Fibroblast of villous mesenchyme (primary cell): ENCODE measurements at places on chromosomes 12 and 14.

GRCh38 chr12:26614011-26614616 lies 218.9 kb downstream of the ITPR2 start:
- DNase-seq, result peak; percentile 37

DNA sequence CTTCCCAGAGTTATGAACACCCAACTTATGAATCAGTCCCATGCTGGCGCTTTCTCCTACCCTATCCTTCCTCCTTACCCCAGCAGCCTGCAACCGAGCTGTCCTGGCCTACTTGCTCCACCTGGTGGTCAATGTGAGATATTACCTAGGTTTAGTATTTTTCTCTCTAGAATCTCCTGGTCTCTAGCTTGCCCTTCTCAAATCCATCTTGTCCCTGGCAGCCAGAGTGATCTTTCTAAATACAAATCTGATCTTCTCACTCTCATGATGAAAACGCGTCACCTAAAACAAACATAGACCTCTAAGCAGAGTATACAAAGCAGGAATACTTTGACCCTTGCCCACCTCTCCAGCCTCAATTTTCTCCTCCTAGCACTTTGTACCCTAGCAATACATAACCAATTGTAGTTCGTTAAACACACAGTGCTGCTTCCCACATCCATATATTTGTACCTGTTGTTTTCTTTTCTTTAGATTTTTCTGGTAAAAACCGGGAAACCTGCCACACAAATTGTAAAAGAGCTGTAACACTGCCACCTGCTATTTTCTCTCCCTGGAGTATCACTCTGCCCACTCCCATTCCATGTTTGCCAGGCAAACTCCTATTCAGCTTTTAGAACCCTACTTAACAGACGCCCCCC lies 20.0 kb upstream of the TCP11L2 start:
- DNase-seq, result peak; percentile 73

DNA sequence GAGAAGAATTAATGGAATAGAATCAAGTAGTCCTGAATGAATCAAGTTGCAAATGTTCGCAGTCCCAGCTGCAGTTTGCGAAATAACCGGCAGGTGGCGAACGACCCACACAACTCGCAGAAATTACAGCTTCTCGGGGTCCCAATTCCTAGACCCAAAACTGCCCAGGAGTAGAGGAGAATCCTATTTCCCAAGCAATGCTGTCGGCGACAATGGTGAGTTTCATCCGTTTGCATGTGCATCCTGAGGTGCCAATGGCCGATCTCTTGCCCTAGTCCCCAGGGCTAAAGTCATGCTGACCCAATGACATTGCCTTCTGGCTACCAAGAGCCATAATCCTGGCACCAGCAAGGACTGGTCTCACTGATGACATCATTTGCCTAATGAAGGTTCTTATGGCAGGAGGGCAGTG lies 8.5 kb upstream of the ASCL1 start:
- peak; percentile 39 for DNase-seq

DNA sequence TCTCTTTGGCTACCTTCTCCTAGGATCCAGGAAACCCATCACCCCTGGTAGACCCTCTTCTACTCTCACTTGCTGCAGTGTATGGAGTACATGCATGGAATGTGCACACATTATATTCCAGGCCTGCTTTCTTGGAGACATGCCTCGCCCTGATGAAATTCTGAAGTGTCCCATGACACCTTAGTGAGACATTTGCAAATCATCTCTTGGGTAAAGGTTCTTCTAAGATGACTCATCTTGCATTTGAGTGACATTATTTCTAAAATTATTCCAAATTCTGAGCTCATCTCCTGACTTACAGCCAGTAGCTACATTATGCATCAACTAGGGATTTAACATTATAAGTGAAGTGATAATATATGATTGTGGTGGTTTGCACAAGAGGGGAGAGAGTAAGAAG lies 49.8 kb downstream of the SDR9C7 start:
- no peak for DNase-seq
